ENCODE measurements at places on chromosomes 1 and 21. TPM values are rescaled to one million over a fixed set of nuclear protein-coding genes. Genes with fewer than 3 reads are reported as not detected.

DNA sequence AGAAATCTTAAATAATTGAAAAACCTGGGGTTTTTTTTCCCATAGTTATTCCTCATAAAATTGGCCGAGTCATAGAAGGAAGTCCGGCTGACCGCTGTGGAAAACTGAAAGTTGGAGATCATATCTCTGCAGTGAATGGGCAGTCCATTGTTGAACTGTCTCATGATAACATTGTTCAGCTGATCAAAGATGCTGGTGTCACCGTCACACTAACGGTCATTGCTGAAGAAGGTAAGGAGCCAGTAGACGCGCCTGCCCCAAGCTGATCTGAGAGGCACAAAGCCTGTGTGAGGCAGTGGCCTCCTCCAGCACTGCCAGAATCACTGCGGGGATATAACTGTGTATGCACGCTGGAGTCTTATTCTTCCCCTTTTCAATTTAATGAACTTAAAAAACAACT, 100.3 kb downstream of the PHTF1 start:
- DNase-seq: no peak
- no peak overlapping the region for H3K27ac ChIP-seq
- H3K36me3 ChIP-seq: no peaks in the 10 kb centered on the region
- H3K4me1 ChIP-seq: peaks cover 5% of the 10 kb centered on the region
- no peak overlapping the region for H3K4me3 ChIP-seq
- H3K27me3 ChIP-seq: no peaks in the 10 kb centered on the region

DNA sequence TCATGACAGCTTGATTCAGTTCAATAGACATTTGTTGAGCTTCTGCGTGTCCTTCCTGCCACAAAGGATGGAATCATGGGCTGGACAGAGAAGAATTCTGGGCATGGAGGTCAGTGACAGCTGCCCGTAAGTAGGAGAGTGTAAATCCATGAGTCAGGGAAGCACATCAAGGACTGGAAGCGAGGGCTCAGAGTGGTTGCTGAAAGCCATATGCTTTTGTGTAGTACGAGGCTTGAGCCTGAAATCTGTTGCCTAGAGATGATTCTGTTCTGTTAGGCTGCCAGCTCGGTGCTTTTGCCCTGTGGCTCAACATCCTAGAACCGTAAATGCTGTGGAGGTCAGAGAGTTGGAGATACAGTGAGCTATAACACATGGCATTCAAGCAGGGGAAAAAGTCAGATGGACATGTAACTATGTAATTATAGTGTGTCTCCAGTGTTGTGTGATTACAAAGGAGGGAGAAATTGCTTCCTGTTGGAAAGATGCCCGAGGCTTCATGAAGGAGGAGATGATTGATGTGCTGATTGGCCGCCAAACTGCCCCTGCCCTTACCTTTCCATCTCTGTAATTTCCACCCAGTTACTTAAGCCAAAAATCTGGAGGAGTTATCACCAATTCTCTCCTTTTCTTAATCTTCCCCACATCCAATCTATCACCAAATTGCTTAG, 92.8 kb upstream of the CACNA1E start:
- no peak overlapping the region for H3K4me3 ChIP-seq
- H3K4me1 ChIP-seq: no peaks in the 10 kb centered on the region
- H3K36me3 ChIP-seq: no peaks in the 10 kb centered on the region
- no peak overlapping the region for H3K27ac ChIP-seq

- DNase-seq: no peak
- no peak overlapping the region for H3K4me3 ChIP-seq
- H3K27me3 ChIP-seq: no peaks in the 10 kb centered on the region
Observed at GRCh38 chr1:21258331-21259134, 31.7 kb downstream of the ECE1 start.

DNA sequence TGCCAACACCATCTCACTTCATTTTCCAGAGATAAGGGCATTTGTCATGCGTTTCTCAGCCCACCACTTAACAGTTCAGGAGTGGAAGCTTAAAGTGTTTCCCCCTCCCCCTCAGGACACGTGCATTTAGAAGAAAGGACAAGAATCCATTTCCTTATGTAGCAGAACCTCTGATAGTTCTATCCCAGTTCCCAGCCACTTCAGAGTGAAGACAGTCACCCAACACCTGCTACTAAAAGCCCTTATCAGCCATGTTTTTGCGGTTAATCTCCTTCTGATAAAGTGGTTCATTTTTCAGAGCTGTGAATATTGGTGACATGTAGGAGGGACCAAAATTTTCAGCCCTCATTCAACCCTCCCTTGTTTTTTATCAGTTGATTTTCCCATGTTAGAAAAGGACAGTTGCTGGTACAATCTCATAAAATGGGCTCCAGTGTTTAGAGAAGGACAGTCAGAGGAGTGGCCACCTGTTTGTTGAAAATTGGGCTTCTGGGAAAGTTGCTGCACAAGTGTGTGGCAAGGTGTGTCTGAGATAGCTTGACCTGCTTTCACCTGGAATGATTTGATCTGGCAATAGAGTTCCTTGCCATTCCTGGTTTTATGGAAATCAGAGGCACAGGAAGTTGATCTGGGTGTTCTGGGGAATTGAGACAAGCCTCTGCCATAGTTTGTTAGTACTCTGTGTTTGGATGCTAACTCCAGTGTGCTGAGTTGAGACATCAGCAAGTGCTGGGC, 114.0 kb downstream of the PPP1R12B start:
- no peak overlapping the region for H3K27ac ChIP-seq
- no peak overlapping the region for H3K4me3 ChIP-seq
- no peaks in the 10 kb centered on the region for H3K27me3 ChIP-seq
- no peaks in the 10 kb centered on the region for H3K36me3 ChIP-seq
- peaks cover 58% of the 10 kb centered on the region for H3K4me1 ChIP-seq

- no peak overlapping the region for H3K27ac ChIP-seq
- H3K4me1 ChIP-seq: no peaks in the 10 kb centered on the region
- H3K27me3 ChIP-seq: no peaks in the 10 kb centered on the region
- no peak for DNase-seq
- H3K36me3 ChIP-seq: no peaks in the 10 kb centered on the region
- no peak overlapping the region for H3K4me3 ChIP-seq
Observed at GRCh38 chr21:33458861-33459260, 20.9 kb downstream of the TMEM50B start.

The GUCA2A gene
- total RNA-seq: not detected

- H3K4me3 ChIP-seq: no peak overlapping the region
- H3K36me3 ChIP-seq: no peaks in the 10 kb centered on the region
- no peak overlapping the region for H3K27ac ChIP-seq
- DNase-seq: peak; percentile 26
- H3K27me3 ChIP-seq: no peaks in the 10 kb centered on the region
Observed at GRCh38 chr1:21383785-21384401, 56.0 kb upstream of the NBPF3 start.

DNA sequence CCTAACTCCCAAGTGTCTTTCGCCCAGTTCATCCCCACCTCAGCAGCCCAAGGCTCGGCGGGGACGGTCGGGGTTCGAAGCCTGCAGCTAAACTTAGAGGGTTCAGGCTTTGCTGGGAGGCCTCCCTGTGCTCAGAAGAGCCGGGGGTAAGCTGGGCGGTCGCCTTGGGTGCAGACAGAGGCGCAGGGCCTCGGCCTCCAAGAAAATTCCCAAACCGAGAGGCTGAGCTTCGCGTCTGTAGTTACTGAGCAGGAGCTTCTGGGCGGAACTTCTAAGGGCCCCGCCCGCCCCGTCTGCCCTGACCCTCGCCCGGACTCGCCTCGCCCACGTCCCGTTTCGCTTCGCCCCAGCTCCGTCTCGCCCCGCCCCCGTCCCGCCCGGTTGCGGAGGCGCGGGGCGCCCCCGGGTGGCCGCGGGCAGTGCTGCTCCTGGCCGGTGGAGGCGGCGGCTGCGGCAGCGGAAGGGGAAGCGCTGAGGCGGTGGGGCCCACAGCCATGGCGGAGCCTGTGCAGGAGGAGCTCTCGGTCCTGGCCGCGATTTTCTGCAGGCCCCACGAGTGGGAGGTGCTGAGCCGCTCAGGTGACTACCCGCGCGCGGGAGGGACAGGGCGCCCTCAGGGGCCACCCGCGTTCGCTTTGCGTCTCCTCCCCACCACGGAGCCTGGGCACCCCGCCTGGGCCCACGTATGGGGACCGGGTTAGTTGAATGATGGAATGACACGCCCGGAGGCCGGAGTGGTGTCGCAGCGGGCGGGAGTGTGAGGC, at the start of gene RWDD3:
TSS of gene RWDD3 (plus strand) at position 474 of the 764 bp plus-strand sequence. CDS start at position 495, 21 bp downstream.
- H3K27me3 ChIP-seq: no peaks in the 10 kb centered on the region
- peak; percentile 96 for DNase-seq
- H3K4me3 ChIP-seq: peak within 1 kb of the TSS; percentile 78
- H3K27ac ChIP-seq: no peak within 1 kb of the TSS

DNA sequence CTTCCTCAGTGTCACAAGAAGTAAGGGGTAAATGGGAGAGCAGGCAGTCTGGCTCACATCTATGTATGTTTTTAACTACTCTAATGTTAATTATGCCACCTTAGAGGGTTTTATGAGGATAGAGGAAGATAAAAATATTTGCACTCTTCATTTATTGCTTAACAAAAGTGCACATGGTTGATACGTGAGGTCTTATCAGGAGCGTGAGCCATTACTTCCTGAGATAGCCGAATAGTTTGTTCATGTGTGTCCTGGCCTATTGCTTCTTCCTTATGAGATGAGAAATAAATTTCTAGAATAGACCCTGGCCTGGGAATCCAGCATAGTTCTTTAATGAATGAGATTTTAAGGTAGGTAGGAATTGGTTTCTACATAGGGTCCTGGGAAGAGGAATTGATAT, 471.1 kb upstream of the B3GALT2 start:
- no peaks in the 10 kb centered on the region for H3K4me1 ChIP-seq
- no peak overlapping the region for H3K27ac ChIP-seq
- DNase-seq: no peak
- H3K4me3 ChIP-seq: no peak overlapping the region

The KRTAP19-1 gene
- not detected for total RNA-seq

- H3K4me3 ChIP-seq: no peak overlapping the region
- H3K27me3 ChIP-seq: no peaks in the 10 kb centered on the region
- no peaks in the 10 kb centered on the region for H3K4me1 ChIP-seq
- no peak for DNase-seq
Observed at GRCh38 chr1:97680894-97681293, 239.9 kb downstream of the DPYD start.

- peaks cover 65% of the 10 kb centered on the region for H3K4me1 ChIP-seq
- DNase-seq: no peak
- H3K4me3 ChIP-seq: peak overlapping the region; percentile 75
- H3K27me3 ChIP-seq: no peaks in the 10 kb centered on the region
- H3K27ac ChIP-seq: peak overlapping the region; percentile 76
- H3K36me3 ChIP-seq: peaks cover 10% of the 10 kb centered on the region
Observed at GRCh38 chr1:161200992-161201835, 953 bp upstream of the NDUFS2 start.

DNA sequence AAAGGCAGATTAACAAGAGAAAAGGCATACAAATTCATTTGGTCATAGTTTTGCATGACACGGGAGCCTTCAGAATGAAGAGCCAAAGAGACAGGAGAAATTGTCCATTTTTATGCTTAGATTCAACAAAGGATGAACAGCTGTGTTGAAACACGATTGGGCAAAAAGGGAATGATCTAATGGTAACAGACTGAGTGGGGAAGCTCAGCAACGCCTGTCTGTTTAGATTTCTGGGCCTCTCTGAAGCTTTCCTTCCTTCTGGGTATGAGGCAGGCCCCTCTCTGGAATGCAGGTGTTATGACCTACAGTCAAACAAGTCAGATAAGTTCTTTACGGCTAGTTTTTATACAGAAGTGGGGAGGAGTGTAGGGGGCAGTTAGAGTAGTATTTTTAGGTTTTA, 154.6 kb downstream of the RGS7 start:
- no peak overlapping the region for H3K27ac ChIP-seq
- H3K4me1 ChIP-seq: peaks cover 8% of the 10 kb centered on the region
- H3K4me3 ChIP-seq: no peak overlapping the region
- no peaks in the 10 kb centered on the region for H3K36me3 ChIP-seq
- no peak for DNase-seq

The C1QB gene
- total RNA-seq: not detected

- peaks cover 9% of the 10 kb centered on the region for H3K4me1 ChIP-seq
- H3K27ac ChIP-seq: no peak overlapping the region
- H3K36me3 ChIP-seq: peaks cover 16% of the 10 kb centered on the region
- peak overlapping the region; percentile 87 for H3K4me3 ChIP-seq
- no peak for DNase-seq
- H3K27me3 ChIP-seq: no peaks in the 10 kb centered on the region
Observed at GRCh38 chr1:7962636-7963377, 1.3 kb downstream of the PARK7 start.

DNA sequence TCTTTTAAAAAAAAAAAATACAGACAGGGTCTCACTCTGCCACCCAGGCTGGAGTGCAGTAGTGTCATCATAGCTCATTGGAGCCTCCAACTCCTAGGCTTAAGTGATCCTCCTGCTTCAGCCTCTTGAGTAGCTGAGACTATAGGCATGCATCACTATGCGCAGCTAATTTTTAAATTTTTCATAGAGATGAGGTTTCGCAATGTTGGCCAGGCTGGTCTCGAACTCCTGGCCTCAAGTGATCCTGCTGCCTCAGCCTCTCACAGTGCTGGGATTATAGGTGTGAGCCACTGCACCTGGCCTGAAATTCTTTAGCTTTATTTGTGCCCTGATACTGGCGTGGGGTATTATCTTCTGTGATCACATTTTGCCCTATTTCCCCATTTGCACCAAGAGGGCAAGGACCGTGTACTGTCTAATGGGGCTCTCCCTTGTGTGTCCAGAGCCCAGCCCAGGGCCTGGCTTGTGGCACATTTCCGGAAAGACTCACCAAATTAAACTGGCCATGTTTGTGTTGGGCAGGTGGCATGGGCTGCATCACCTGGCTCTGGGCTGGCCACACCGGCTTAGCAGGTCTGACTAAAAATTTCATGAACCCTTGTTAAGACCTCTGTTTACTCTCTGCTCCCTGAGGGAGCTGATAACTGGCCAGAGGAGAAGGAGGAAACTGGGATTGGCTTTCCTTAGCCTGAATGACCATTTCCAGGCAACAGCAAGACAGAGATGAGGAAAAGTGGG, 32.2 kb downstream of the TRIM62 start:
- DNase-seq: no peak
- no peak overlapping the region for H3K4me3 ChIP-seq
- no peaks in the 10 kb centered on the region for H3K27me3 ChIP-seq
- H3K36me3 ChIP-seq: no peaks in the 10 kb centered on the region

DNA sequence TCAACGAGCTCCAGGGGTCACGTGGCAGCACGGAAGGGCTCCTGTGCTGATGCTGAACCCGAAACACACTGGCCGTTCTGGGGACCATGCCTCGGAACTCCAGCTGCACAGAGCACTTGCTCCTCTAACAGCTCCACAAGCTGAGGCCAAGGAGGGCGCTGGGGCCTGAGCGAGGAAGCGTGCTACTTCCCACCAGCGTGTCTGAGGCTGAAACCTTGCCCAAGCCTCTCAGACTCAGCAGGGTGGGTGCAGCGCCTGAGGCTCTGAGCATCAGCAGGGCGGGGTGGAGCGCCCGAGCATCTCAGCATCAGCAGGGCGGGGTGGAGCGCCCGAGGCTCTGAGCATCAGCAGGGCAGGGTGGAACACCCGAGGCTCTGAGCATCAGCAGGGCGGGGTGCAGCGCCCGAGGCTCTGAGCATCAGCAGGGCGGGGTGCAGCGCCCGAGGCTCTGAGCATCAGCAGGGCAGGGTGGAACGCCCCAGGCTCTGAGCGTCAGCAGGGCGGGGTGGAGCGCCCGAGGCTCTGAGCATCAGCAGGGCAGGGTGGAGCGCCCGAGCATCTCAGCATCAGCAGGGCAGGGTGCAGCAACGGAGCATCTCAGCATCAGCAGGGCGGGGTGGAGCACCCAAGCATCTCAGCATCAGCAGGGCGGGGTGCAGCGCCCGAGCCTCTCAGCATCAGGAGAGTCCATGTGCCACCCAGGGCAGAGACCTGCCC, 9.6 kb downstream of the WRAP73 start:
- H3K27me3 ChIP-seq: no peaks in the 10 kb centered on the region
- H3K36me3 ChIP-seq: no peaks in the 10 kb centered on the region
- H3K27ac ChIP-seq: no peak overlapping the region

The IVL gene
- not detected for total RNA-seq

The TMEM82 gene
- total RNA-seq: not detected

All from neural progenitor cell (in vitro differentiated cells).